ENCODE measurements at places on chromosomes 1 and 21.

- DNase-seq: no peak
These were observed 50.1 kb downstream of the SSBP3 start for GRCh38 chr1:54355931-54356679.

DNA sequence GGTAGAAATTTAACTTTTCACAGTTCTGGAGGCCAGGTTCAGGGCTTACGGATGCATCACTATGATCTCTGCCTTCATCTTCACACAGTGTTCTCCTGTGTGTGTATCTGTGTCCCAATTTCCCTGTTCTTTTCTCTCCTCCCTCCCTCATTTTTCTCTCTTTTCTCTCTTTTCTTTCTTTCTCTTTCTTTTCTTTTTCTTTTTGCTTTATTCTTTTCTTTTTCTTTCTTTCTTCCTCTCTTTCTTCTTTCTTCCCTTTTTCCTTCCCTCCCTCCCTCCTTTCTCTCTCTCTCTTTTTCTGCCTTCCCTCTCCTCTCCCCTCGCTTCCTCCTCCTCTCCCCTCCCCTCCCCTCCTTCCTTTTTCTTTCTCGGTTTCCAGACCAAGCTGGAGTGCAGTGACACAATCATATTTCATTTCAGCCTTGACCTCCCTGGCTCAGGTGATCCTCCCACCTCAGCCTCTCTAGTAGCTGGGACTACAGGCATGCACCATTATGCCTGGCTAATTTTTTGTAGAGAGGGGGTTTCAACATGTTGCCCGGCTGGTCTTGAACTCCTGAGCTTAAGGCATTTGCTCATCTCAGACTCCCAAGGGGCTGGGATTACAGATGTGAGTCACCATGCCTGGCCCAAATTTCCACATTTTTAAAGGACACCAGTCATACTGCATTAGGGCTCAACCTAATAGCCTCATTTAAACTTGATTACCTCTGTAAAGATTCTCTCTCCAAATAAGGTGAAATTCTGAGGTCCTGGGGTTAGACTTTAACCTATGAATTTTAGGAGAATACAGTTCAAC lies 115.9 kb downstream of the HUNK start:
- no peak for DNase-seq

- DNase-seq: no peak
These were observed 79.1 kb upstream of the PLPPR4 start for GRCh38 chr1:99185196-99185595.

DNA sequence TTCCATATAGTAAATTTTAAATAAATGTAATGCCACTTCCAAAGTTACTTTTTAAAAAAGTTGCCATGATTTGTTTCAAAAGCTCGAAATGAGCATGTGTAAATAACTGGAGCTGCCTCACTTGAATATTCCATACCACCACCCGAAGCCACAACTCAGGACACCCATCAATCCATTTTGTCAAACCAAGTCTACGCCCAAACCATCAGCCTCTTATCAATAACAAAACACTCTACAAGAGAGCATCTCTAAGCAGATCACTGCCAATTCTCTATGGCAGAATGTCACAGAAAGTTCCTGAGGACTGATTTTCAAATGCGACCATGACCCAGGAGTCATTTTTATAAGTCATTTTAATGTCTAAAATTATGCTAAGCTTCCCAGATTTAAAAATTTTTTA lies 4.5 kb downstream of the HNRNPR start:
- no peak for DNase-seq

GRCh38 chr1:178101266-178101630 lies 7.3 kb downstream of the RASAL2 start:
- DNase-seq: no peak

GRCh38 chr1:85822696-85823095 lies 114.5 kb upstream of the ZNHIT6 start:
- no peak for DNase-seq

DNA sequence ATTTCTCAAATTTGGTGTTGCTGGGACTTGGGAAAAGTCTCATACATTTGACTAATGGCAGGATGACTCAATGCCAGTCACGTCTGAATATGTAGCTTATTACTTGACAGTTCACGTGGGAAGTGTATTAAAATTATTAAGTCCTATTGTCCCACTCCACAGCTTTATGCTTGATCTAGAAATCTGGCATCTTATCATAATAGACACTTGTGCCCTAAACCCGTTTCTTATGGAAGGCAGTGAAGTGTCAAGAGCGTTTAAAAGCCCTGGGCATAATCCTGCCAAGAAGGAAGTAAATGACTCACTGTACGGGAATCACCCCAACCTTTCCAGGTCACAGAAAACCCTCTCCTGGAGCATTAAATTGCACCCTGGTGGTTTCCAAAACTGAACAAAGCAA lies 207.4 kb downstream of the APP start:
- no peak for DNase-seq

DNA sequence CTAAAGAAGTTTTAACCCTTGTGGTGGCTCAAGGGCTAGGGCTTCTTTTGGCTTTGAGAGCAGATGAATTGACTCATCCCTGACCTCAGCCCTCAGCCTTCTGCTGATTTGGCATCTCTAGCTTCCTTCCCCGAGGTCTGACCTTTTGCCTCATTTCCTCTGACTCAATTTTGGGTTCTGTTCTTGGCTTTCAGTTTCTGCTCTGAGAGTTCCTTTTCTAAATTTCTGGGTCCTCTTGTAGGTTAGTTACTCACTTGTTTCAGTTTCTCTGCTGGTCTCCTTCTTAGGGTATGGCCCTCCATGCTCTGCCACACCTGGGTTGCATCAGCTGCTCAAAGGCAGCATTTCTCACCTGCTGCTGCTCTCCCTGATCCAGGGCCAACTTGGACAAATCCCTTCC lies 19.4 kb downstream of the PDE4B start:
- no peak for DNase-seq

- no peak for DNase-seq
These were observed 43.3 kb downstream of the FAAP20 start for GRCh38 chr1:2151252-2151651.

DNA sequence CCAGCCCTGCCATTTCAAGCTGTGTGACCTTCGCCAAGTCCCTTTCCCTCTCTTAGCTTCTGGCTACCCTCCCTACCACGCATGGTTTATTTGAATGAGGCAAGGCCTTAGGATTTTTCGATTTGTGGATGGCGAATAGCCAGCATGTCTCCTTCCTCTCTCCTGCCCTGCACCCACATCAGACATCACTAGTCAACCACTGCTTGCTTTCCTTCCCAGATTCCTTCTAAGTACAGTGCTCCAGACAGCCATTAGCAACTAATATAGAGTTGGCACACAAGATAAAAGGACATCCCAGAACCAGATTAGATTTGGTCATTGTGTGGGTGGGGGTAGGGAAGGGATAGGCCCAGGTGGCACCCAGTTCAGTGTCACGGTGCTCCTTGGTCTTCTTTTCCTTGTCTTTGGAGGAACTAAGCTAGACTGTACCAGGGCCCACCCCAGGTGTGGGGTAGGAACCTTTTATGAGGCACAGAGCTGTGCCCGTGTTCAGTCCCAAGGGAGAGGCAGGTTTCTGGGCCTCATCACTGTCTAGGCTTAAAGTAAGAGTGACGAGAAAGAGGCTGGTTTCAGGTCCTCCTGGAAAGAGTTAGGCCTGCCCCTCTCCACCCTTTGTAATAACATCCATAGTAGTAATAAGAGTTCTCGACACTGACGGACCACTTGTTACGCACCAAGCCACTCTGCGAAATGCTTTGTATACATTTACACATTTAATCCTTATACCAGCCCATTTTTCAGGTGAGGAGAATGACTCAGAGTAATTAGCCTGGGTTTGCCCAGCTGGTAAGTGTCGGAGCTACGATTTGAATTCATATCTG lies 8.6 kb downstream of the ALPL start:
- no peak for DNase-seq

DNA sequence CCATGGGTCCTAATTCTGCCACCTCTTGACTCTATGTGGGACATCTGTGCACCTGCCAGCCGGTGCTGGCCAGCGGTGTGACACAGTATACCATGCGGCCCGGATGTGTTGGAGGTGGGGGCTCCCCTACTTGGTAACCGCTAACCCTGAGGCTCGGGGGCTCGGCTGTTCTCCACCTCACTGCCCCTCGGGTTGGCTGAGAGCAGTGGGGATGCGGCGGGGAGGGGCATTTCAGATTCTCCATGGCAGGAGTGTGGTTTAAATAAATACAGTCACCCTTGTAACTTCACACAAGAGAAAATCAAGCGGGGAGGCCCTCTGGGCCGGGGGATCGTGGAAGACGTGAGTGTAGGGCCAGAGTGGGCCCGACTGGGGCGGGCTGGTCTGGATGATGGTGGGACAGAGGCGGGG lies 11.0 kb downstream of the KRTAP10-1 start:
- DNase-seq: no peak

DNA sequence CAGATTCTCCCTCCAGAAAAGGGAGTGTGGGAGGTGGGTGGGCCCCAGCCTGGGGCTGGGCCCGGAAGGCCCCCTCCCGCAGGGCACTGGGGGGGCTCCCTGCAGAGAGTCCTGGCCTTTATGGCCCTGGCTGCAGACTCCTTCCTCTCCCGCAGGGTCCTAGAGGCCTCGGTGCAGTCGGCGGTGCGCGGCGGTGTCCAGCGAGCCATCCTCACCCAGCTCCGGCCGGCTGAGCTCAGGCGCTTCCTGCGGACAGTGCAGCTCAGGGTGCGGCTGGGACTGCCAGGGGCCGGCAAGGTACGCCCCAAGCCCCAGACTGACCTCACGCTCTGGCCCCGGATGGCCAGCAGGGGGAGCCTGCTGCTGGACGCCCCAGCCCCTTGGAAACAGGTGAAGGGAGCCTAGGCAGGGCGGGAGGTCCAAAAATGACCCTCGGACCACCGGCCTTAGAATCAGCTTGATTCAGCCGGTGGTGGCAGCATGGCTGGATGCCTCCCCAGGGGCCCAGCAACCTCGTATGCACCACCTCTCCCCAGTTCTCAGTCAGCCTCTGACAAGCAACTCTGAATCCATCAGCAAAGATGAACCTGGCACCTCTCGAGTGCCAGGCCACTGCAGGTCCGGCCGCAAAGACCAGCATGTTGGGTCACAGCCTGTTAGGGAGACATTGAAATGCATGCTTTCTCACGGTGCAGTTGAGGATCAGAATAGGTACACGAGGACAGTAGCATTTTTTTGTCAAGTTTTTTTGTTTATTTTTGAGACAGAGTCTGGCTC lies 20.6 kb downstream of the MTHFR start:
- DNase-seq: no peak

DNA sequence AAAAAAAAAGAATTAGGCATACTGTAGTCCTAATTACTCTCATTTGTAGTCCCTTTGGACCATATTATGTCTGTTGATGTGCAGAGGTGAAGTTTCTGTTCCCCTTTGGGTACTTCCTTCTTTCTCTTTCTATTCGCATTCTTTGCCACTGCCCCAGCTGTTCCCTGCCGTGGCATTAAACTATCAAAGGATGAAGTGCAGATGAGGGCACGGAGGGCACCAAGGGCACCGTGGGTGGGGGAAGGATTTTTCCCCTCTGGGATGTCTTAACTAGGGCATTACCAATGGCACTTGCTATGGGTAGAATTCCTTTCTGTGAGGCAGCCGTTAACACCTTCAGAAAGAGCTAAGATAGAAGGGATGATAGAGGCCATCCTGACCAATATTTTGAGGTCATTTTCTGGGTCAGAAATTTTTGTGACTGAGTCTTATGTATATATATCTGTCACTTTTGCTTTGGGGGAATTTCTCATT lies 4.9 kb upstream of the MAPKAPK2 start:
- DNase-seq: no peak
